Lower lobe of right lung (tissue), 2 donors: ENCODE measurements at places on chromosomes 13 and 19. TPM values are rescaled to one million over a fixed set of nuclear protein-coding genes. Genes with fewer than 3 reads are reported as not detected.

Gene SYNGR4
- total RNA-seq: not detected

Gene ZNF528
- 29.8 TPM for total RNA-seq

Gene OLFM2
- total RNA-seq: 8.5 TPM

Gene NXNL1
- total RNA-seq: not detected

Gene SHD
- total RNA-seq: not detected

Gene ZNF701
- total RNA-seq: 21.6 TPM

Gene ZNF439
- 11.2 TPM for total RNA-seq

Gene FGF22
- 0.65 TPM for total RNA-seq
